ENCODE measurements at places on chromosomes 12 and 14. TPM values are rescaled to one million over a fixed set of nuclear protein-coding genes. Genes with fewer than 3 reads are reported as not detected.

- DNase-seq: no peak
Observed at GRCh38 chr12:64877363-64878004, 53.0 kb downstream of the TBC1D30 start.

The AHNAK2 gene
- 0.14 TPM for total RNA-seq

DNA sequence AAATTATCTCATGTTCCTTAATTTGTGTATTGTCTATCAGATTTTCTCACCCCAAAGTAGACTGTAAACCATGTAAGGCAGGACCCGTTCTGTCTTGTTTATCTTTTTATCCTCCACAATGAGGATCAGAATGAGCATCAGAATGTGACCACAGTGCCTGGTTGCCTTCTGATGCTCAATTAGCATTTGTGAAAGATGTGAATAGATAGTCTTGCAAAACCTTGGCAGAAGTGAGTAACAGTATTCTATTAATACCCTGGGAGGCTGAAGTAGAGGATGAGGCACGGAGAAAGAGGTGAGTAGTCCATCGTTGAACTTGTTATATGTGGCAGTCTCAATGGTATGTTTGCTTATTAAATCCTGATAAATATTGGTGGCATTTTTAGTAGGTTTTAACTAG is 781.4 kb downstream of the NRXN3 start:
- DNase-seq: no peak

DNA sequence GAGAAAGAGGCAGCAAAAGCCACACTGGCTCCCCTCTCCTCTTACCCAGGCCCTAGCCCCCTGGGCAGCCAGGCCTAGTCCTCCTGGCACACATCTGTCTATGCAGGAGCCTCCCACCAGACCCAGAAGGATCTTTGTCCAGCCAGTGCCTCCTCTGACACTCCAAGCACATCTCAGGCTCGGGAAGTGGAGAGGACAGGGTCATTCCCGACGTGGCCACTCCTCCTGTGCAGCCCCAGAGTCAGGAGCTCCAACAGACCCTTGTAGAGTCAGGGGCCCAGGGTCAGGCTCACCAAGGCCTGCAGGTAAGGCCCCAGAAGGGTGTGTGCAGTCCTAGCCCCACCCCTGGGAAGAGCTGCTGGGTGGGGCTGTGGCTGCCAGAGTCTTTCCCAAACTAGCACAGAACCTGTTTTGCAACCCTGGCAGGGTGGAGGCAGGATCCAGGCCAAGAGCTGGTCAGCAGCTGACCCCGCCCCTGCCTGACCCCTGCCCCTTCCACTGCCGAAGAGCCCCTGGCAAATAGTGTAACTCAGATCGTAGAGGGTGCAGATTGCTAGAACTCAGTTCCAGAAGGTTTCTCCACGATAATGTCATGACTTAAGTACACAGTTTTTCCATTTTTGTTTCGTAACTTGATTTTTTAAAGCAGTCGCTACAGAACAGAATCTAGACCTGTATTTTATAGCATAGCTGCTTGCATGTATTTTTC is 26.6 kb upstream of the PNMA1 start:
- DNase-seq: no peak

GRCh38 chr12:50637870-50638481 is 125.9 kb upstream of the ATF1 start:
- DNase-seq: peak; percentile 46

The EML1 gene
- not detected for total RNA-seq

The KRT74 gene
- total RNA-seq: not detected

The KRT6C gene
- not detected for total RNA-seq

- no peak for DNase-seq
Observed at GRCh38 chr14:75752907-75753594, 92.0 kb downstream of the TTLL5 start.

GRCh38 chr12:128813392-128813791 is 10.4 kb downstream of the SLC15A4 start:
- no peak for DNase-seq

DNA sequence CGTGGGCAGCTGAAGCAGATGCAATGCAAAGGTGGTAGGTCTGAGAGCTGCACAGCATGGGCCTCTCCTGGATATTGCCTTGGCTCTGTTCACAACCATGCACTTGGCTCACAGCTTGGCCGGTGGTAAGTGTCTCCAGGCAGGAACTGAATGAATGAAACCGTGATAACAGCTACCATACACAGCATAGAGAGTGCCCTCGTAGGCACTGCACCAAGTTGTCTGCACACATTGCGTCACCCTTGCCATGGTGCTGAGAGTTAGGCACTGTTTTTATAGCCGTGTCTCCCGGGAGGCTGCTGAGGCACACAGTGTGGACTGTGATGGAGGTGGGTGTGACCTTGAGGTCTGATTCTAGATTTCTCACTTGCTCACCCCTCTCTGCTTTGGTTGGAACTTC is 157.6 kb upstream of the VASH1 start:
- DNase-seq: no peak

The NINJ2 gene
- total RNA-seq: 1.6 TPM

DNA sequence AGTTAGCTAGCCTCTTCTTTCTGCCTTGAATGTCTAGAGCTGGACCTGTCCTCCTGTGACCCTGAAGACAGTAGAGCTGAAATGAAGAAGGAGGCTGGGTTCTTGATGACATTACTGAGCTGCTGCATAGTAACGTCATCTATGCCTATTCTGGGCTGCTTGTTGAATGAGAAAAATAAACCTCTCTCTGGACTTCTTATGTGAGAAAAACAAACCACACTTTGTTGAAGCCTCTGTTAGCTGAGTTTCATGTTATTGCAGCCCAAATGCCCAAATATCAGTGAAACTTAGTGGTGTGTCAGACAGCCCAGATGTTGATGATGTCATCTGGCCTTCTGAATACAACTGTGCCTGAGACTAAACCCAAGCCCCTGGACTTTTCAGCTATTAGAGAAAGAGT is 67.0 kb upstream of the MAX start:
- no peak for DNase-seq

DNA sequence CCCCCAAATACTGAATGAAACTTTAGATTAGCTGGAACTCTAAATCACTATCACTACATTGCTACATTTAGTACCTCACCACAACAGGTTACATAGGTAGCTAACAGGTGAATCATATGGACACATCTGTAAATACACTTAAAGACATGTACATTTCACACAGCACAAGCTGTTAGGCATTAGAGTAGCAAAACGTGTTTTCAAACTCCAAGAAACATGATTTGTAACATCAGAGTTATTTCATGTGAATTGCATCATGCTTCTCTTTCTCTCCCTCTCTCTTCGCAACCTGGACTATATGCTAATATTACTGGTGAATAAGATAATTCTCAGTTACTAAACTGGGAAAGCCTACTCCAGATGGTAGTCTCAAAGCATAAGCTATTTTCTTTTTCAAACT is 4.3 kb downstream of the SEL1L start:
- DNase-seq: no peak

DNA sequence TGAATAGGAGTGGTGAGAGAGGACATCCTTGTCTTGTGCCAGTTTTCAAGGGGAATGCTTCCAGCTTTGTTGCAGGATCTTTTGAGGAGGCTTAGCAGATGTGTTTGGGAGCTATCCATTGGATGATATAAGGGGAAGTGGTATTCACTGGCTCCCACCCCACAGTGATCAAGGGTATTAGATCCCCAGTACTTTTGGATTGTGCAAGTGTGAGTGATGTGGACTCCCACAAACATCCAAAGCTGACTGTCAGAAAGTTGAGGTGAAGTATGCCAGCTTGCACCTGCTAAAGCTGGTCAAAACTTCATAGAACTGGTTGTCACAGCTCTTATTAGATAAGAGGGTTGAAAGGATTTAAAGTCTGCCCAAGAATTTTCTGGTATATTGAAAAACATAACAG is 110.1 kb upstream of the BTG1 start:
- no peak for DNase-seq

GRCh38 chr14:83184531-83184930 is 1650.9 kb upstream of the SEL1L start:
- no peak for DNase-seq
